ENCODE measurements at places on chromosomes 6 and 20. TPM values are rescaled to one million over a fixed set of nuclear protein-coding genes. Genes with fewer than 3 reads are reported as not detected.

Gene COL12A1
- total RNA-seq, result 51.1 TPM

Gene KCNK17
- total RNA-seq, result not detected

Gene TFAP2B
- total RNA-seq, result under 0.01 TPM

Gene CST5
- total RNA-seq, result not detected

Gene RUNX2
- total RNA-seq, result not detected

Gene GTSF1L
- total RNA-seq, result not detected

Gene CALHM6
- total RNA-seq, result not detected

Gene TTPAL
- 4.5 TPM for total RNA-seq

Gene ARMC12
- not detected for total RNA-seq

Gene EIF6
- 206 TPM for total RNA-seq

Gene RAB32
- total RNA-seq, result 107 TPM

Gene ZSCAN23
- 0.10 TPM for total RNA-seq

Gene CCN2
- 614 TPM for total RNA-seq

Gene SMPDL3A
- 4.2 TPM for total RNA-seq

Gene HMGA1
- 1,100 TPM for total RNA-seq

Gene CLPSL2
- not detected for total RNA-seq

Gene HEBP2
- 75.0 TPM for total RNA-seq

Gene CST7
- total RNA-seq, result not detected

Gene CD164
- 121 TPM for total RNA-seq

Gene GRM1
- not detected for total RNA-seq

Gene ZBTB46
- 2.9 TPM for total RNA-seq

Data from mammary microvascular endothelial cell (primary cell).